Hippocampal formation (tissue), 2 donors: ENCODE measurements at places on chromosomes 1 and 21.

DNA sequence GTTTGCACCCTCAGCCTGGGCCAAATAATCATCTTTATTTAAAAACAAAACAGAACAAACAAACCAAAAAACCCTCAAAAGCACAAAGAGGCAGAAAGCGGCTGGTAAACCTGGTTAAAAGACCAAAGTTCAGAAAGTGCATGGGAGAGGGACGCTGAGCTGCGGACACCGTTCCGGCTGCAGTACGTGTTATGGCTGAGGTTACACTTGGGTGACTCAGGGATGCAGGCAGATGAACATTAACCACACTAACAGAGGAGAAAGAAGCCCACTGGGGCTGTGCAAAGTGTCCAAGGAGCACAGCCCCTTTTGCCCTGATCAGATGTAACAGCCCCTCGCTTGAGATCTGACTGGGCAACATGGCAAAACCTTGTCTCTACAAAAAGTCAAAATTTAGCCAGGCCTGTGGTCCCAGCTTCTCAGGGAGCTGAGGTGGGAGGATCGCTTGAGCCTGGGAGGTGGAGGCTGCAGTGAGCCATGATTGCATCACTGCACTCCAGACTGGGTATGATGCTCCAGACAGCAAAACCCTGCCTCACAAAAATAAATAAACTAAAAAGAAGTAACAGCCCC, 28.3 kb downstream of the GPR157 start:
- no peak for DNase-seq

DNA sequence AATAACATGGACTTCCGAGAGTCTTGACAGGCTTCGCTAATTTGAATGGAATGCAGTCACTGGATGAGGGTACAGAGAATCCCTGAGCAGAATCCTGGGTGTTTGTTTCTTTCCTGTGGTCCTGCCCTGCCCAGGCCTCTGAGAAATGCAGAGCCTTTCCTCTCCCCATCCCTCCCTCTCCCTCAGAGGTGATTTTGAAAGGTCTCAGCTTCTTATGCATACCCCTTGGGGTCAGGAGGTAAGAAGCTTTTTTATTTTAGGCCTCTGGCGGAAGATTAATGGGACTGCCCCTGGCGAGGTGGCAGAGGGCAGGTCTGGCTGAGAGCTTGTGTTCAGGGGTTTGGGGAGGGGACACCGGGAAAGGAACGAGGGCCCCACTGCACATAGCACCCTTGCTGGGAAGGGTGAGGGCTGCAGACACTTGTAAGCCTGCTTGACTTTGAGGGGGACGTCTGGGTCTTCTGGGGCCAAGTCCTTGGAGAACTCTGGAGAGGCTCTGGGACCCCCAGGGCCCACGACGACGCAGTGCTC, 116.5 kb upstream of the SLC45A1 start:
- no peak for DNase-seq

GRCh38 chr1:3022976-3023375, 1.7 kb downstream of the ACTRT2 start:
- DNase-seq = no peak

DNA sequence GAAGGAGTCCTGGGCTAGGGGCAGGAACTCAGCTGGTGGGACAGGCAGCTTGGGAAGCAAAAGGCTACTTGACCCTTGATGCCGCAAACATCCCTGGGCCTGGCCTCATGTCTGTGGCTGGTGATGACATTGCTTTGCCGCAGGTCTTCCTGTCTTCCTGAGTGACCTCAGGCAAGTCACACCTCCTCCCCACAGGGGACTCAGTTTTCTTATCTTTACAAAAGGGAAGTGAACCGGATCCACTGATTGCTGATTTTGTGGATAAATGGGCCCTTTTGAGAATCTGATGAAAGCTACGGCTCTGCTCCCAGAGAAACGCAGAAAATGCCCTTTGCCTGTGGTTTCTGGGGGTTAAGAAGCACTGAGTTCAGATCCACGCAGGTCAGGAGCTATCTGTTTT, 20.7 kb downstream of the PLOD1 start:
- no peak for DNase-seq

GRCh38 chr21:36849461-36850105, 116.9 kb downstream of the HLCS start:
- peak; percentile 9 for DNase-seq
